CD4-positive, CD25-positive, alpha-beta regulatory T cell (primary cell): ENCODE measurements at places on chromosomes 2 and 18.

DNA sequence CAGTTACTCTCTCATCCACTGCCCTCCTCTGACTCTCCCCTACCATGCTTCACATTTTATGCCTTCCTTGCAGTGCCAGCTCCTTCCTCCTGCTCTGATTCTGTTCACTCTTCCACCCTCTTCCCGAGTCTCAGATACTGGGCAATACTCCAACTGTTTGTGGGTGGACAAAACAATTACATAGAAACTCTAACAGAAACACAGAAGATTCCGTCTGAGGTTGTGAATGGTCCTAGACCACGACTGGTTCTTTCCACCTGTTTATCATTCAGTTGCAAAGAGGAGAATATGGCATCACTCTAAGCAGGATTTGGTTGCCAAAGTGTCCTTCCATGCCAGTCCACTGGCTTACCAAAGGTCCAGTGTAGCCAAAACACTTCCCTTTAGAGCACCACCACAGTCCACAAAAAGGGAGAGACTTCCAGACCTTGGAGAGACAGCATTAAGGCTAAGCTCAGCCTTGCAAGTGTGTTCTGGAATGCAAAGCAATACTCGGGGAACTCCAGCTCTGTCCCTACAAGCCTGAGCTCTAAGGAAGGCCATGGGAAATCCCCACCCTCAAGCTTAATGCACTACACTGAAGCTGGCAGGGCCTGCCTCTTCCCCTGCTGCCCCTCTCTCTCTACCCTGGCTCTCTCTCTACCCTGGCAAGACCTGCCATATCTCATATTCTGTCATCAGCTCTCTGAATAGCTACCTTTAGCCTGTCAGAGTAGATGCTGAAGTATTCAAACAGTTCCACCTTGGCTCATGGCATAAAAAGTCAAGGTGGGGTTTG is 33.6 kb upstream of the RND3 start:
- no peak for DNase-seq

DNA sequence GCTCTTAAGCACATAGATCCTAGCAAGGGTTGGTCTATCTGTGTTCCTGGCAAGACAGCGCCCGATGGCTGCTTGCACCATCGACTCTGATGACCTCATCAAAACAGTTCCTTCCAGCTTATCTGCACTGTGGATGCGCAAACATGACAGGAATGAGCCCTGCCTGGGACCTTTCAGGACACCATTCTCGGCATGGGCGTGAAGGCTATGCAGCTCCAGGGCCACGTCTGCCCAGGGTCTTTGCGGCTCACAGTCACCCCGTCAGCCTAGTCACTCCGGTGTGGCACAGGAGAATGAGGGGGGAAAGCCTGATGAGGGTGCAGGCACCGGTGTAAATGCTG is 147.8 kb upstream of the TWIST2 start:
- DNase-seq, result no peak

GRCh38 chr18:45353530-45353929 is 261.7 kb upstream of the SLC14A2 start:
- DNase-seq, result no peak

DNA sequence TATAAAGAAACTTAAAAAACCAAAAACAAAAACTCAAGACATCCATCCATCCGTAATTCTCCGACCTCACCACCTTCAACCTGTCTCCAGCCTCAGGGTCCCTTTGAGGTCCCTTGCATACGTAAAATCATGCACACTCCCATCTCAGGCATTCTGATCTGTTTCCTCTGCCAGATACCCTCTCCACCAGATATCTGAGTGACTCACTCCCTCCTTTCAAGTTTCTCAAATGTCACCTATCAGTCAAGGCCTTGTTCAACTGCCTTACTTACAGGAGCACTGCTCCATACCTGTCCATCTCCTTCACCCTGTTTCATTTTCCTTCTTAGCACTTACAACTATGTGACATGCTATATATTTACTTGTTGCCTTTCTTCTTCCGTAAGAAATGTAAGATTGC is 369.3 kb downstream of the NBAS start:
- no peak for DNase-seq

GRCh38 chr2:62014102-62014501 is 108.6 kb downstream of the COMMD1 start:
- no peak for DNase-seq

GRCh38 chr2:171991027-171991426 is 8.7 kb upstream of the METAP1D start:
- DNase-seq, result no peak

DNA sequence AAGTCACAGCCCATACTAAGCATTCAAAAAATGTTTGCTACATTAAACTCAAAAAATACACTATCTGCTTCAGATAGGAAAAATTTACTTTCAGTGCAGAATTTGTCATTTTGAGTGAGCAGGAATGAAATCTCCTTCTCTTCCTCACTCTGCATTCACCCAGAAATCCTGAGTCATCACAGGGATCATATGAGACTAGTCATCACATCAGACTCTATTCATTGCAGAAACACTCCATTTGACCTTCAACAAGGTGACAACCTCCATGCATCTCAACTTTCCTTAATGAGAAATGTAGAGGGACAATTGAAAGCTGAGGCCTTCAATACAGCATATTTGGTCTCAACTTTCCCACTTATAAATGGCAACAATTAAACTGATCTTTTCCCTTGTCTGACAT is 130.4 kb upstream of the CYP26B1 start:
- DNase-seq, result no peak

GRCh38 chr2:86174445-86174844 is 20.8 kb downstream of the IMMT start:
- no peak for DNase-seq

DNA sequence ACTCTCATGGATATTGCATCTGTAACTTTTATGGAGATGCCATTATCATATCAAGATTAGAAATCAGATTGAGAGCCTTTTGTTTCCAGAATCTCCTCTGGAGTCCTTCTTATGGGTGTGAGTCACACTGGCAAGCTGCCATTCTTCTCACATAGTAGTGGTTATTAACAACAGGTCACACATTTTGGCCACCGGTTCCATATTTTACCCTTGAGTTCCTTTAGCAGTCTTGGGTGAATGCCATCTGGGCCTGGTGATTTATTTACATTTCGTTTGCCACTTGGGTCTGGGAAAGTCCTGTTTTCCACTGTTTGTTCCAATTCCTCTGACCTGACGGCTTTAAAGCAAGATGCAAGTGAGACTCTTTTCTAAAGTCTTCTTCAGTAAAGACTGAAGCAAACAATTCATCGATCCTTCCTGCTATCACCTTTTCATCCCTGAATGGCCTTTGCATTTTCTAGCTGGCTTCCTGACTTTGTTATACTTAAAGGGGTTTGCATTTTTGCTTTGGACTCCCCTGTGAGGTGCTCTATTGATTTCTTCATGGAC is 80.5 kb upstream of the CAVIN2 start:
- DNase-seq, result no peak

- no peak for DNase-seq
Measured at GRCh38 chr2:10876963-10877362, 34.8 kb upstream of the KCNF1 start.

GRCh38 chr2:27288610-27289009 is 6.4 kb downstream of the TRIM54 start:
- DNase-seq, result no peak

DNA sequence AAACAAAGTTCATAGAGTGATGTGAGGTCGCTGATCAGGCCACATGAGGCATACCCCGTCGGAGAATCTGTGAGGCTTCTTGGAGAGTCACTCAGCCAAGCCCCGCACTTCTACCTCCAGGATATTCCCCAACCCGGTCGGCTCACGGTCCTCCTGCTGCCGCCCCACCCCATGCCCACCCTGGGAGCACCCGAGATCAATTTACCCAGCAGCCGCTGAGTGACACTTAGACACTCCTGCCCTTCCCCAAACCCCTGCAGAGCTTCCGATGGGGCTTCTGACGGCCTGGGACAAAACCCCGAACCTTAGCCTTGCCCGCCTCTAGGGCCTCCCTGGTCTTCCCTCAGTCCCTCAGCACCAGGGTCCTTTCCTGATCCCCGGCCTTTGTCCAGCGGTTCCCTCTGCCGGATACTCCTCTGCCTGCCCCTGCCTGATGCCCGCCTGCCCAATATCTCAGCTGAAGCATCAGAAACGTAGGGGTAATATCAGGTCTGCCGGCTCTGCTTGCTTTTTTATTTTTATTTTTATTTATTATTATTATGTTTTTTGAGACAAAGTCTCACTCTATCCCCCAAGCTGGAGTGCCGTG is 18.9 kb upstream of the OTOS start:
- no peak for DNase-seq

DNA sequence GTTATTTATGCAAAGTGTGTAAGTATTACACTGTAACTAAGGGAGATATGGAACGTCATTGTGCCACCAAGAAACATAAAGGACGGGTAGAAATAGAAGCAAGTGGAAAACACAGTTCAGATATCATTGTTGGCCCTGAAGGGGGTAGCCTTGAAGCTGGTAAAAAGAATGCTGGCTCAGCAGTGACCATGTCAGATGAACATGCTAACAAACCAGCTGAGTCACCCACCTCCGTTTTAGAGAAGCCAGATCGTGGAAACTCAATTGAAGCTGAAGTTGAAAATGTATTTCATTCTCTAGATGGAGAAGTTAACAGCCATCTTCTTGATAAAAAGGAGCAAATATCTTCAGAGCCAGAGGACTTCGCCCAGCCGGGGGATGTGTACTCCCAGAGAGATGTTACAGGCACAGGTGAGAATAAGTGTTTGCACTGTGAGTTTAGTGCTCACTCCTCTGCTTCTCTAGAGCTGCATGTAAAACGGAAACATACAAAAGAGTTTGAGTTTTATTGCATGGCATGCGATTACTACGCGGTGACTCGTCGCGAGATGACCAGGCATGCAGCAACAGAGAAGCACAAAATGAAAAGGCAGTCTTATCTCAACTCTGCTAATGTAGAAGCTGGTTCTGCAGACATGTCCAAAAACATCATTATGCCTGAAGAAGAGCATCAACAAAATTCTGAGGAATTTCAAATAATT is 36.1 kb downstream of the ZNF407 start:
- no peak for DNase-seq

- no peak for DNase-seq
Measured at GRCh38 chr2:182048088-182048487, 62.4 kb downstream of the PPP1R1C start.

DNA sequence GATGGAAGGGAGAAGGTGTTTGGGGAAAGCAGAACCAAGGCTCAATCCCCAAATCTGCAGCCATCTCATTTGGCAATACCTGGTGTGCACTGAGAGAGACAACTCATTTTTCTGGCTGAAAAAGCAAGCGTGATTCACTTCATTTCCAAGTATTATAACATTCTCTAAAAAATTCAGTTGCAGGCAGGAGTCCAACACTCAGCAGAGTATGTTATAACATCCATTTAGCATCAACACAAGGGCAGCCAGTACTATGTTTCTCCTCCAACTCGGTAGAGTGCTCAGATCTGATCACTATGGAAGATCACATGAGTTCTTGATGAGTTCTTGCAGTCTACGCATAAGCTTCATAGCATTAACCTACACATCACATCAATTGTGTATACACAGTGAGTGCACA is 99.4 kb upstream of the PID1 start:
- DNase-seq, result no peak

DNA sequence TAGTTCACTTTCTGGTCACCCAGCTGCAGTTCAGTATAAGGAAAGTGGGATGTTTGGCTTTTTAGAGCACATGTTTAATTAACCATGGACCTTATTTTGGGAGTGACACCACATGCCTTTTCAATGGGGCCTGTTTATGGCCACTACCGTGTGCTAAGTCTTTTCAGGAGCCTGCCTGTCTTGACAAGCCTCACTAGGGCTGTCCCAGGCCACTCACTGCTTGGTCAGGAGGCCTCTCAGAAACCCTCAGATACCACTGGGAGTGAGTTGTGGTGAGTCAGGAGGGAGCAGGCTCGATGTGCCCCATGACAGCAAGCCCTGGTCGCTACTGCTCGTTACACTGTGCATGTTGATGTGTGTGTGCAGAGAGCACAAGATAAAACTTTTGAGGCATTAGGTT is 123.0 kb downstream of the MAP4K4 start:
- no peak for DNase-seq

DNA sequence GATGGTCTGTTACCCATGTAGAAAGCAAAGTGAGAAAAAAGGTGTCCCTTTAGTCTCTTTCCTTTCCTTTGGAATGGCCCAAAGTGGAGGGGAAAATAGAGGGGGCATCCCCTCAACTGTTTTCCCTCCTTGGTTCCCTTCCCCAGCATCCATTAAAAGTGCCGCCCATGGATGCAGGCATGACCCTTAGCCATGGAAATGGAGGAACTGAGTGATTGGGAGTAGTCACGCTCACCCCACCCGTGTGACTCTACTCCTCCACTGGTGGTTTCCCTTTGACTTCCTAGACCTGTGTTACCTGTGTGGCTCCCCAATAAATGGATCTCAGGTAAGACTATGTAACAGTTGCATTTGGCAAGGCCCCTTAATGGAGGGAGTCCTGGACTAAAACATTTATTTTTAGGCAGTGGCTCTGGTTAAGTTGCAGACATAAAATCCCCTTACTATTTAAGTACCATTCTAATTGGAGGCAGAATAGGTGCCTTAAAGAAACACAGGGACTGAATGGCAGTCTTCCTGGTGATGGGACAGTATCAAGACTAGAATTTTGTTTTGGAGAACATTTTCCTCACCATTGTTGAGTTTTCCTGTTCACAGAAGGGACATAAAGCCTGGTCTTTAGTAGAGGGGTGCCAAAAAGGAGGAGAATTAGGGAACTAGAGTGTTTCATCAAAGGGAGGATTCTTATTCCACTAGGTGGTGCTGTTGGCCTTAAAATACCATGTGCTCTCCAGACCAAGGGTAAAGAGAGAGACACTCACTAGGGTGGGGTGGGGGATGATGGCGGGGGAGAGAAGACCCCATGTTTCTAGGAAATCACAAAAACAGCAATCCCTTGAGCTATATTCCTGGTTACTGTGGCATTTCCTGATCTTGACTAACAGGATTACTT is 25.7 kb upstream of the PLA2R1 start:
- no peak for DNase-seq

- no peak for DNase-seq
Measured at GRCh38 chr18:31267823-31268481, 50.0 kb upstream of the DSG1 start.

DNA sequence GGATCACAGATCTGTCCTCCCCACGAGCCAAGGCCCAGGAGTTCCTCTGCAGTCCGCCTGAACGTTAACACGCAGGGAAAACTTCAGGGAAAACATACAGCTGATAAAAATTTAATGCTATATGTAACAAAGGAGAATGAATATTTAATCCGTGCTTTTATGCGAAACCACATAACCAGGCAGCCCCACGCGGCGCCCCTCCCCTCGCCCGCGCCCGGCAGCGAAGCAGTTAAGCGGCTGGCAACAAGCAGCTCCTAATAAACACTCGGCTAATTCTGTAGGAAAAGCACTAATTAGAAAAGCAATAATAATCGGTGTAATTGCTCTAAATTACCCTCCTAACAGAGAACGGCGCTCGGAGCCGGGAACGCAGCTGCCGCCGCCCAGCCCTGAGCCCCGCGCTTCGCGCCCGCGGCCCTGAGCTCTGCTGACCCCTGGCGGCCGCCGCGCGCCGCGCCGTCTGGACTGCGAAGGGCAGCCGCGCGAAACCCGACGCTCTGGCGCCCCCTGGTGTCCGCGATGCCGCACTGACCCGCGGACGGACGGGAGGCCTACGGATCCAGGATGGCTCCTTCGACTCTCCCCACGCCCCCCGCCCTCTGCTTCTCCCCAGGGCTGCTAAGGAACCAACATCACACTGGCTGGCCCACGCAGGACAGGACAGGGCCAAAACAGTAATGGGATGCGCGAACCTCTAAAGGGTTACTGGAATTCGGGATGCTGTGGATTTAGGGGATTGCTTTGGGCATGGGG is 181.4 kb downstream of the SMAD2 start:
- peak; percentile 79 for DNase-seq
